ENCODE measurements at places on chromosomes 1 and 21. TPM values are rescaled to one million over a fixed set of nuclear protein-coding genes. Genes with fewer than 3 reads are reported as not detected.

TMPRSS15 gene
- total RNA-seq = not detected

FNBP1L gene
- total RNA-seq = 12.9 TPM

SLC5A9 gene
- not detected for total RNA-seq

MASP2 gene
- total RNA-seq = 0.07 TPM

LPAR3 gene
- total RNA-seq = 0.22 TPM

TCEA3 gene
- total RNA-seq = not detected

C1orf87 gene
- not detected for total RNA-seq

LCE6A gene
- not detected for total RNA-seq

KRTAP12-1 gene
- total RNA-seq = not detected

SUSD4 gene
- 0.38 TPM for total RNA-seq

AMY1B gene
- not detected for total RNA-seq

CAMK2N1 gene
- 33.9 TPM for total RNA-seq

UBASH3A gene
- 0.34 TPM for total RNA-seq

PRRX1 gene
- total RNA-seq = not detected

LIPI gene
- not detected for total RNA-seq

TPTE gene
- not detected for total RNA-seq

RFX5 gene
- 27.6 TPM for total RNA-seq

PEX14 gene
- 14.0 TPM for total RNA-seq

SAMD11 gene
- total RNA-seq = 28.0 TPM

TMEM52 gene
- 0.65 TPM for total RNA-seq

FABP3 gene
- total RNA-seq = not detected

KIF21B gene
- total RNA-seq = 3.4 TPM

MYBPH gene
- total RNA-seq = not detected

LCE2B gene
- not detected for total RNA-seq

RNU1-2 gene
- total RNA-seq = not detected

HCRTR1 gene
- total RNA-seq = not detected

RIPK4 gene
- total RNA-seq = 13.3 TPM

FNDC10 gene
- 7.4 TPM for total RNA-seq

TCP10L gene
- total RNA-seq = 0.40 TPM

HLX gene
- total RNA-seq = 5.0 TPM

CGN gene
- total RNA-seq = 1.3 TPM

PRDM2 gene
- total RNA-seq = 8.2 TPM

SELL gene
- total RNA-seq = 0.29 TPM

PRR9 gene
- not detected for total RNA-seq

LCE1E gene
- 0.08 TPM for total RNA-seq

SPRR1B gene
- total RNA-seq = not detected

CELA2A gene
- total RNA-seq = not detected
